Stimulated activated CD8-positive, alpha-beta memory T cell treated with anti-CD3 and anti-CD28 coated beads, Interleukin-4, amount 100 ng/mL, for 4 hours (primary cell): ENCODE measurements at places on chromosomes 5 and 9.

DNA sequence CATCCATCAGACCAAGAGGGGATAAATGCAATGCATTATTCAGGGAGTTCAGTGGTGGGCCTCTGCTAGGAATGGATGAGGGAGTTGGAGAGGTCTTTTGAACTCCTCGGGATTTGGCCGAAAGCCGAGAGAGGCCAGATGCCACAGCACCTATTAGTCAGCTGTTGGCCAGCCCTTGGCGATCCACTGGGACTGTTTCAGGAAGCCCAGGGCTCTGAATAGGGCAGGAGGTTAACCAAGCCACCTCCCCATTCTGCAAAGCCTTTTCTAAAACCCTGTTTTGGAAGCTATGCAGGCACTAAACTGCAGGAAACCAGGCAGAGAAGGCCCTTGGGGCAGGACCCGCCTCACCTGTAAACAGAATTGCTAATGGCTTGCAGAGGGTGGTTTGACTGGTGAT, 37.8 kb downstream of the ASTN2 start:
- DNase-seq: no peak

- DNase-seq: no peak
These were observed 218.2 kb upstream of the ADAMTSL1 start for GRCh38 chr9:18255747-18256146.

DNA sequence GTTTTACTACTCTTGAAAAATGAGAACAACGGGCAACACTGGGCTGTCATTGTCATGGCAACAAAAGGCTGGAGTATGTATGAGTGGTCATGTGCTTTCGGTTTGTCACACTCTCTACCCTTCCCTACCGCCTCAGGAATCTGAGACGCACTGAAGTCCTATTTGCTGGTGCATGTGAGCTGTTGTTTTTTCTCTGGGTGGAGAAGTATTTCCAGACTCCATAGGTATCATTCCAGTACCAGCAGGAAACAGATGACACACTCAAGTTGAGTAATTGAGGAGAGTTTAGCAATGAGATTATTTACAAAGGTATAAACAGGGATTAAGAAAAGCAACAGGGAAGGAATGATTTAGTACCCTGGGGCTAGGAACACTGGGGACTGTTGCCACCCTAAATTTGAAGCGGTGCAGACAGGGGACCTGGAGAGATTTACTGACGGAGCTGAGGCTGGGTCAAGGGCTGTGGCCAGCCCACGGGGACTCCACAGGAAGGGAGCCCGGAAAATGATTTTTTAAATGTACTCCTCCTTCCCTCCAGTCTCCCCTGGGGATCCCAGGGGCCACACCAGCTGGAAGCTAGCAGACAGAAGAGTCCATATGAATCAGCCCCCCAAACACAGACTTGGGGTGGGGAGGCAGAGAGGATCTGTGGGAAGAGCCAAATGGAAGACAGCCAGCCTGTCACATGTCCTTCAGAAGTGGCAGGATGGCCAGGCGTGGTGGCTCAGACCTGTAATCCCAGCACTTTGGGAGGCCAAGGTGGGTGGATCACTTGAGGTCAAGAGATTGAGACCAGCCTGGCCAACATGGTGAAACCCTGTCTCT, 13.2 kb upstream of the ZBTB43 start:
- no peak for DNase-seq

DNA sequence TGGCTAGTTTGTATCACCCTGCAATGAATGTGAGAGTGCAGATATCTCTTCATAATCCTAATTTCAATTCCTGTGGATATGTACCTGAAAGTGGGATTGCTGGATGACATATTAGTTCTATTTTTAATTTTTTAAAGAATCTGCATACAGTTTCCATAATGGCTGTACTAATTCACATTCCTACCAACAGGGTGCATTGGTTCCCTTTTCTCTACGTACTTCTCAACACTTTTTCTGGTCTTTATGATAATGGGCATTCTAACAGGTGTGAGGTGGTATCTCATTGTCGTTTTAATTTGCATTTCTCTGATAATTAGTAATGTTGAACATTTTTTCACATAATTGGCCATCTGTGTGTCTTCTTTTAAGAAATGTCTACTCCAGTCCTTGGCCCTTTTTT, 927.5 kb downstream of the DTWD2 start:
- no peak for DNase-seq

DNA sequence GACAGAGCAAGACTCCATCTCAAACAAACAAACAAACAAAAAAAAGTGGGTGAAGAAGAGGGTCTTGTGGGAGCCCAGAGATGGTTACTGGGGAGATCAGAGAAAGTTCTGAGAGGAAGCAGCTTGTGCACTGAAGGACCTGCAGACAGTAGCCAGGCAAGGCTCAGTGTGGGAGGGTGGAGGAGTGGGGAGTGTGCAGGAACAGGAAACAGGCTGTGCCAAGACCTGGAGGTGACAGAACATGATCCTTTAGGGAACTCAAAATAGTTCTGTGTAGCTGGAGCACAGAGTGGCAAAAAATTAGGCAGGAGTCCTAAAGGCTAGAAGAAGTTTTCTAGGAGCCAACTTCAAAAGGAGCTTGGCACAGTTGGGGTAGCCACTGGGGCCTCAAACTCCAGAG, 19.2 kb upstream of the NANS start:
- no peak for DNase-seq

GRCh38 chr5:172418862-172419814, 35.2 kb downstream of the SH3PXD2B start:
- DNase-seq: no peak

- no peak for DNase-seq
These were observed 2.4 kb upstream of the OR1K1 start for GRCh38 chr9:122797316-122798063.

DNA sequence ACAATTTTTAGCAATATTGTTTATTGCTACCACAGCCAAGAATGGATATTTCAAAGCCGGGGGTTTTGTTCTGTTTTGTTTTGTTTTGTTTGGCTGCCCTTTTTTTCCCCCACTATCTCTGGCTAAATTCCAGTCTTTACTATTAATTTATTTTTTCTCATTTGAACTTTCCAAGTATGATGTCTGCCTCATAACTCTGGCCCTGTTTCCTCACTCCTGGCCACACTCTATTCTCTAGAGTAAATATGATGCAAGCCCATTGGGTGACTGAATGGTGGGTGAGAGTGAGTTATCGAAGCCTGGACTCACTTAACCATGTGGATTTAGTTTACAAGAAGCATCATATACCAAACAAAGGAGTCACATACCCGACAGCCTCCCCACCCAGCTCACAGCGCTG, 41.9 kb downstream of the WDR36 start:
- DNase-seq: no peak

DNA sequence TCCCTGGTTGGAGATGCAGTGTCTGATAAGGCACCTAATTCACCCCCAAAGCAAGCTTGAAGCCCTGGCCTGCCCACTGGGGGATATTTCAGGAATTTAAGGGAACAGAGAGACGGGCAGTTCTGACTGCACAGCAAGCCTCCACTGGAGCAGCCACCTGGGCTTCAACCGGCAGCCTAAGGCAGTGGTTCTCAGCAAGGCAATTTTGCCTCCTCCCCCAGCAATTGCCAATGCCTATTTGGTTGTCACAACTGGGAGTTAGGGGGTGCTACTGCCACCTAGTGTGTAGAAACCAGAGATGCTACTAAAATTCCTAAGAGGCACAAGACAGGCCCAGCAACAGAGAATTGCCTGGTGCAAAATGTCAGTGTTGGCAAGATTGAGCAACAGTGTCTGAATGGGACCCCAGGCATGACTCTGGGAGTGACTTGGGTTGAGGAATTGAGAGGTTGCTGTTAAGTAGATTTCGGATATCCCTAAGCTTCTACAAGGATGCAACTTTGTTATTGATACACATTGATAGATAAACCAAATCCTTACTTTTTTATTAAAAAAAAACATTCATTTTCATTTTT, 58.7 kb upstream of the CTSL start:
- DNase-seq: no peak

DNA sequence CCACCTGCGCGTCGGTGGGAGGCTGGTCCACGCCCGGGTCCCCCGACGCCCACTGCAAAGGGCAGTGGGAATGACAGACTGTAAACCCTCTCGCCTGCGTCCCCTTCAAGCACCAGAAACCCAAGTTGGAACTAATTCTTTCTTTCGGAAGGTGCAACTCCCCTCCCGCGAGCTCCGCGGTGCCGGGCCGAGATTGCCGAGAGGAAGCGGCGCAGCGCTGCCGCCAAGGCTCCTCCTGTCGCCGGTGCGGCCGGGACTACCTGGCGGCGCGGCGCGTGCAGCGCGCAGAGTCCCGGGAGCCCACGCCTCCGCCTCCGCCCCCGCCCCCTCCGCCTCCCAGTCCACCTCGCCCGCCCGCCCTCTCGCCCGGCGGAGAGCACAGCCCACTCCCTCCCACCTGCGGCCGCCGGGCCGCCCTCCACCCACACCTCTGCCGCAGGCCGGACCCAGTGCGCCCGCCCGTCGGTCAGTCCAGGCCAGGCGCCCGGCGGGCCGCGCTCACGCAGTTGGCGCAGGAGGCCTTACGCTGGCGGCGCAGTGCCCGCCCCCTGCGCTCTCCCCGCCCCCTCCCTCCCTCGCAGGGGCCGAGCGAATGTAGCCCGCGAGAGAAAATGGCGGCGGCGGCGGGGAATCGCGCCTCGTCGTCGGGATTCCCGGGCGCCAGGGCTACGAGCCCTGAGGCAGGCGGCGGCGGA, at the start of gene MAP3K1:
TSS of gene MAP3K1 (plus strand) at position 587 of the 695 bp plus-strand sequence. CDS start at position 612, 25 bp downstream.
- DNase-seq: peak; percentile 54

DNA sequence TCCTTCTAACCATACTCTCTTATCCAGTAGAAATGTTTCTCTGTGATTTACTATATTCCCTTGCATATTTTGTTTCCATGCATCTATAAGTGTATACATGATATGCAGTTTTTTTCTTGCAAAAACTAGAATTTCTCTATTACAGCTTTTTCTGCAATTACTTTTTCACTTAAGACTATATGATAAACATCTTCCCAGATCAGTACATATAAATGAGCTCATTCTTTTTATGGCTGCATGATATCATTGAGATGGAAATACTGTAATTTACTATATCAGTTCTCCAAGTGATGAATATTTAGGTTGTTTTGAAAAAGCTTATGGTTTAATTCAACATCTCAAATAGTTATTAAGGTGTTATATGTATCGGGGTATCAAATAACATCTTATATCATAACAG, 18.1 kb upstream of the ZNF608 start:
- no peak for DNase-seq

DNA sequence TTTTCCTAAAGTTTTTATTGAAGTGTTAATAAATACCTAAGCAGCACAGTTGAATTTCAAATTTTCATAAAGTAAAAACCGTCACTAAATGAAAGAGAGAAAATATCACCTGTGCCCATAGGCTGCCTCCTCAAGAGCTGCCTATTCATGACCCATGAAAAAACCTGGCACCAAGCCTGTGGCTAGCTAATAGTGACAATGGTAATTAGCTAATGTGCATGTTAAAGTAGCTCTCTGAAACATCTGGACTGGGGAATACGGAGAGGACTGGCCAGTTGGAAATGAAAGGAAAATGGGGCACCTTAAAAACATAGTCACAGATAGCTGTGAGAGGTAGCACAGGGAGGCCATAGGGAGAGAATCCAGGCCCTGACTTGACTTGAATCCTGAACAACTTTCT, 5.4 kb upstream of the GNE start:
- no peak for DNase-seq

GRCh38 chr5:174444479-174445188, 279.7 kb upstream of the MSX2 start:
- no peak for DNase-seq

DNA sequence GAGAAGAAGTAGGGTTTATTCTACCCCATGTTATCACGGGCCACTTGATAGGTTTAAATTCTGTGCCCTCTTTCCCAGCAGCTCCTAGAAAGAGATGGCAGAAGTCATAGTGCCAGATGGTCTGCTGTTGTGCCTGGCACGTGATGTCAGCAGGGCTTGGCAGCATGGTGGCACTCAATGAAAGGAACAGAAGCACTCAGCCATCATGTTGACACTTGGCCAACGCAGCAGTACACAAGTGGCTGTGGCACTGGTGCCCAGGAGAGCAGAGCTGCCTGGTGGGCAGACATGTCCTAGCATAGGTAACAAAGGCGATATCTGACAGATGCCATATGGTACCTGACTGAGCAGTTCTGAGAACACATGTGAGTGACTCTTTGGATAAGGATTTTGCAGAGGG, 796.4 kb upstream of the ACO1 start:
- no peak for DNase-seq

- DNase-seq: no peak
These were observed 2.4 kb upstream of the RFK start for GRCh38 chr9:76396597-76396996.
